MG63 (cell line): ENCODE measurements at places on chromosomes 7 and 10.

- DNase-seq = no peak
These were observed 295.3 kb upstream of the PRKCQ start for GRCh38 chr10:6875269-6875865.

- no peak for DNase-seq
These were observed 159.5 kb downstream of the PPP1R9A start for GRCh38 chr7:95066737-95067530.

- no peak for DNase-seq
These were observed 768.5 kb downstream of the NXPH1 start for GRCh38 chr7:9201928-9202327.

DNA sequence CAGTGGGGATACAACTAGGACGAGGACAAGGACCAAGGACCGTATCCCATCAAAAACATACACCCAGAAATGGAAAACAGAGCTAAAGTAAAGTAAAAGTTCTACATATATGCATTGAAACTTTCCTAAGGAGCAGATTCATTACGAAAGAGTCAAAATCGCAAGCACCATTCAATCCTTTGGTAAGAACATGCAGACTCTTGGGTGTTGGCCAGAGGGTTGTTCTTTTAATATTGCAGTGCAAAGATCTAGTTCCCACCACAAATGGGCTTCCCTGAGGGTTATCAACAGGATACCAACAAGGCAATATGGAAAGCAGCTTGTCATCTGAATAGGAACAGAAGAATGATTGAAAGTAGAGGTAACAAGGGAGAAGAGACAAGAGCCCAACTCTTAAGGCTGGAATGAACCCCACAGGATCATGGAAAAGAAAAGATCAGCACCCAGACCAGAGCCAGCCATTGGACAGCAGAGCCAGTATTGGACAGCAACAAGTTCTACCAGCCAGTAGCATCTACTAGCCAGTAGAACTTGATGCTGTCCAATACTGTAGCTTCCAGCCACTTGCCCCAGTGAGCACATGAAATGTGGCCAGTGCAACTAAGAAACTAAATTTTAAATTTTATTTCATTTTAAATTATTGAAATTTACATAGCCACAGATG is 66.0 kb downstream of the OSBPL3 start:
- no peak for DNase-seq

DNA sequence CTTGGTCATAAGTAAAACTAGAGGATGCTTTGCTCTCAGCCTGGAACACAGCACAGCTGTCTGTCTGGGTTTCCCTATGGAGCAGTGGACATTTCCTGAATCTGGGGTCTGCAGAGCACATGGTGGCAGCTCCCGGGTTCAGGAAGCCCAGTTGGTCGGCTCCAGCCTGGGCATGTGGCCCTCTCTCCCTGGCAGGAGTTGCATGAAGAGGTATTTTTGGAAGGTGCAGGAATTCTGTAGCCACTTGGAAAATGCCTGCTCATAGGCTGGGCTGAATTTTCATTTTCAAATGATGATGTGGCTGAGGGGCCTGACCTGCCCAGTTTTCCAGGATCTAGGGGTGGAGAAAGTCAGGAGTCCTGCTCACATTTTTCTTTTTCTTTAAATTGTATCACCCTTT is 6.7 kb upstream of the TPST1 start:
- no peak for DNase-seq

GRCh38 chr7:98553666-98554065 is 63.4 kb upstream of the NPTX2 start:
- DNase-seq = no peak

DNA sequence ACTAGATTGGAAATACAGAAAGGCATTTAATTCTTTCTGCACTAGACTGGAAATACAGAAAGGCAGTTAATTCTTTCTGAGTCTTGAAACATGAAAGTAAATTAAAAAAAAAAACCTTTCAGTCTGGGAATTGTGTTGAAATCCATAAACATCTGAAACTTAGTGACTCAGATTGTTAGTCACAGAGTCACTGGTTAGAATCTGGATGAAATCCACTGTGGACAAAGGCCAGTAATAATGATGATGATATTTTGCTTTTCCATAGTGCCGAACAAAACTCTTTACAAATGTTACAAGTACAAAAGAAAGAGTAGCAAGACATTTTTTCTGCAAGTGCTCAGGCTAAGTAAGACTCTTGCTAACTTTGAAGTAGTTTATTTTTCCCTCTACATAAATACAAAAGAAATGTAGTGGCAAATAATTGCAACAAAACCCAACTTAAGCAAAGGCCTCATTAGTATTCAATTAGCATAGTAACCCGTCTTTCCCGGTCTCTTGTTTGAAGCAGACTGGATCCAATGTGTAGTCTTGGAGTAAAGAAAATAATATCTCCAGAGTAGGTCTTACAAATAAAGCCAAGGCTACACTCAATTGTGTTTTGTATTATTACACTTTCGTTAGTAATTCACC is 5.8 kb upstream of the PRTFDC1 start:
- DNase-seq = no peak

GRCh38 chr10:178208-178607 is 43.0 kb downstream of the ZMYND11 start:
- DNase-seq = no peak
